ENCODE measurements at places on chromosomes 5 and 9.

DNA sequence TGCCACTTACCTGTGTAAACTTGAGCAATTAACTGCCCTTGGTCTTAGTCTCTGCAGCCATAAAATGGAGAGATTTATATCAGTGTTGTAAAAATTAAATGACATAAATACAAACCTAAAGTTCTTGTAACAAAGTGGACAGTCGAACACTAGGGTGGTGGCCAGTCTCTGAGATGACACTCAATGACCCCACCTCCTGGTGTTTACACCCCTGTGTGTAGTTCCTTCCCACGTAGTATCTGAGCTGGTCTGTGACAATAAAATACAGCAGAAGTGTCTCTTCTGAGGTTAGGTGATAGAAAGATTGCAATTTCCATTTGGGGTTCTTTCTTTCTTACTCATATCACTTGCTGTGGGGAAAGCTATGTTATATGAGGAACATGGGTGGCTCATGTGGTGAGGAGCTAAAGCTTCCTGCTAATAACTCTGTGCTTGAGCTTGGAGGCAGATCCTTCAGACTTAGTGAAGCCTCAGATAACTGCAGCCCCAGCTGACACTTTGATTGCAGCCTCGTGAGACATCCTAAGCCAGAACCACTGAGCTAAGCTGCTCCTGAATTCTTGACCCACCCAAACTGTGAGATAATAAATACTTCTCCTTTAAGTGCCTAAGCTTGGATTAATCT is 173.4 kb upstream of the CHD1 start:
- no peak for DNase-seq

GRCh38 chr5:179288809-179289185 is 56.5 kb downstream of the ADAMTS2 start:
- DNase-seq: no peak

DNA sequence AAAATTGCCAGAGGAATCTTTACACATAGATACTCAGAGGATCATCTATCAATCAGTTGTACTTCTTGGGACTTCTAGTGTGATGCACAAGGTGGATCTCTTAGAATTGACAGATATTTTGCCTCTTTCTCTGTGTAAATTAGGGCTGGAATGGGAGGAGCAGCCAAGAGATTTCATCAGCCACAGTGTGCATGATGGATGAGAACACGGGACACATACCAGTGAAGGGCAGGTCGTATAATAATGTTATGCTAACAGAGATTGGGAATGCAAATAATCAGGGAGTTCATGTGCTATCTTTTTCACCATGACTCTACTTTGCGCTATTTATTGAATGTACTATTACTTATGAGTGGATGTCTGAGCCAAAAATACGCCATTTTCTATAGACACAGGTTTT is 43.3 kb upstream of the ISOC1 start:
- no peak for DNase-seq

DNA sequence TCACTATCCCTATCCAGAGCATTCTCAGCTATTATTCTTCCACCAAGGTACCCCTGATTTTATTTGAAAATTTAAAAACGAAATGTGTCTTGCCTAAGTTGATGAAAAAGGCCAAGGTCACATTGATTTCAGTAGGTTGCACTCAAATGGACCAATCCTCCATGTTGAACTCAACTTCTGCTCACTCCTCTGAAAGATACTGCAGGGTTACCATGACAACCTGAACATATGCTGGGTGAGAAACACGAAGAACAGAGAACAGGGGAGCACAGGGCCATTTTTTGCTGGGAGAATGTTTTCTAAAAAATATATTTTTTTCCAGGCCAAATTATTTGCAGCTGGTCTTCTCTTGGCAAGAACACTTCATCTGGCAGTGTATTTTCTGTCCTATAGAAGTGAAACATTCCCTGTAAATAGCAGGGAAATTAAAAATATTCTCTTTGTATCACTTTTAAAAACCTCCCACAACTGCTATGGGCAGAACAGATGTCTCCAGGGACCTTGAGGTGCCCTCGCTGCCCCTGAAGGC is 215.9 kb downstream of the NXNL2 start:
- no peak for DNase-seq

GRCh38 chr9:6356904-6357303 is 28.7 kb downstream of the TPD52L3 start:
- no peak for DNase-seq

- DNase-seq: no peak
These were observed 192.5 kb upstream of the ZNF462 start for GRCh38 chr9:106670418-106670817.

GRCh38 chr9:37632479-37632878 is 18.3 kb upstream of the FRMPD1 start:
- no peak for DNase-seq

DNA sequence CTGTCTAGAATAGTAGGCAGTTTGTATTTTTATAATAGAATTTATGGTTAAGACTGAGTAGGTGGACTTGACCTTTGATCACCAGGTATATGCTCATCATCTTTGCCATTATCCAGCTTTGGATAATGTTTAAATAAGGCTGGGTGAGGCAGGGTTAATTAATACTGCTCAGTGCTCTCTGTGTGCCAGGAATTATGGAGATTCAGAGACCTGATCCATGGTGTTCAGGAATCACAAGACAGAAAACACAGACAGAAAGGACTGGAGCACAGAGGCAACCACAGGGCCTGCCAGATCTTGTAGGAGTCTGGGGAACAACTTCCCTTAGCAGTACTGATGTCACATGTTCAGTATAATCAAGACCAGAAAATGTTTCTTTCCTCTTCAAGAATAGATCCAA is 186.3 kb upstream of the ADCY2 start:
- DNase-seq: no peak

- DNase-seq: no peak
These were observed 233.3 kb upstream of the GRAMD2B start for GRCh38 chr5:126189862-126190261.

GRCh38 chr9:121179930-121180681 is 21.6 kb downstream of the RAB14 start:
- no peak for DNase-seq

Measured in memory B cell (primary cell).